ENCODE measurements at places on chromosomes 2 and 18.

DNA sequence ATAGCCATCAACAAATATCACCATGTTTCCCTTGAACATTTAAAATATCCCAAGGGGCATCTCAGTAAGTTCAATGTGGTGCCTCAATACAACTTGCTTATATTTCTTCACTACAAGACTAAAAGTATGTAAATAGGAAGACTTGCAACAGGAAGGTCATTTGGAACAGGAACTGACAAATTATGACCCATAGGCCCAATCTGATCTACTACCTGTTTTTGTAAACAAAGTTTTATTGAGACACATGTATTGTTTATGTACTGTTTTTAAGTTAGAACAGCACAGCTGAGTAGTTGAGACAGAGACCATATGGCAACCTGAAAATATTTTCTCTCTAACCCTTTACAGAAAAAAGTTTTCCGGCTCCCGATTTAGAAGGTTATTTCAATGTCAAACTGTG lies 154.8 kb upstream of the TFPI start:
- no peak for DNase-seq

- no peak for DNase-seq
Measured at GRCh38 chr2:17539611-17540092, 844 bp upstream of the VSNL1 start.

DNA sequence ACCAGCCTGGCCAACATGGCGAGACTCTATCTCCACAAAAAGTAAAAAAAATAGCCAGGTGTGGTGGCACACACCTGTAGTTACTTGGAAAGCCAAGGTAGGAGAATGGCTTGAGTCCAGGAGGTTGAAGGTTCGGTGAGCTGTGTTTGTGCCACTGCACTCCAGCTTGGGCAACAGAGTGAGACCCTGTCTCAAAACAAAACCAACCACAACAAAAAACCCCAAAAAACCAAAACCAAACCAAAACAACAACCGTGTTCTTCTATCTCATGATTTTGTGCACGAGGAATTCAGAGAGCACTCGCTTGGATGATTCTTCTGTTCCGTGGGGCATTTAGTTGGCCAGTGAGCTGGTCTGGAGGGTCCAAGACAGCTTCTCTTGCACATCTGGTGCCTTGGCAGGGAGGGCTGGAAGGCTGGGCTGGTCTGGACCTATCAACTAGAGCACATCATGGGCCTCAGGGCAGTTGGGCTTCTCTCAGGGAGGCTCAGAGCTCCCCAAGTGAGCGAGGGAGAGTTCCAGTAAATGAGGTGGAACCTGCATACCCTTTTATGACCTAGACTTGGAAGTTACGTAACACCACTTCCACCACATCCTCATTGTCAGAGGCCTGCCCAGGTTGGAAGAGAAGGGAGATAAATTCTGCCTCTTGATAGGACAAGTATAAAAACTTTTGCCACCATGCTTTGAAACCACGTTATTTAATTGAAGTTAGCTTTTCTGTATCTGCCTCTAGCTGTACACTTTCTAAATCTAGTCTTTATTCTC lies 25.2 kb downstream of the SIX2 start:
- no peak for DNase-seq

GRCh38 chr2:62578803-62579640 lies 73.0 kb upstream of the TMEM17 start:
- no peak for DNase-seq

DNA sequence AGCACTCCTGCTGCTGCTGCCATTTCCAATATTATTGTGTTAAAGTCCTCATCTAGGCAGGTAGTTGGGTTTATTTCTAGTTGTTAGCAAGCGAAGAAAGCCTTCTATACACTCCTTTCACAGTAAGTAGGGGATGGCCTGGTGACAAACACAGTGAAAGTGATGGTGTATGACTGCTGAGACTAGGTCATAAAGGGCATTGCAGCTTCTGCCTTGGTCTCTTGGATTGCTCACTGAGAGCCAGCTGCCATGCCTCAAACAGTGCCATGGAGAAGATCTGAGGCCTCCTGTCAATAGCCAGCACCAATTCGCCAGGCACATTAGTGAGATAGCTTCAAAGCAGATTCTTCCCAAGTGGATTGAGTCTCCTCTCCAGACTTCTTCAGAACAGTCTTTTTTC lies 27.6 kb upstream of the MSTN start:
- DNase-seq, result no peak

GRCh38 chr2:158890296-158890905 lies 78.0 kb upstream of the TANC1 start:
- no peak for DNase-seq

GRCh38 chr2:45729753-45730512 lies 78.5 kb downstream of the PRKCE start:
- no peak for DNase-seq

- no peak for DNase-seq
Measured at GRCh38 chr18:73785300-73785699, 362.3 kb downstream of the FBXO15 start.

DNA sequence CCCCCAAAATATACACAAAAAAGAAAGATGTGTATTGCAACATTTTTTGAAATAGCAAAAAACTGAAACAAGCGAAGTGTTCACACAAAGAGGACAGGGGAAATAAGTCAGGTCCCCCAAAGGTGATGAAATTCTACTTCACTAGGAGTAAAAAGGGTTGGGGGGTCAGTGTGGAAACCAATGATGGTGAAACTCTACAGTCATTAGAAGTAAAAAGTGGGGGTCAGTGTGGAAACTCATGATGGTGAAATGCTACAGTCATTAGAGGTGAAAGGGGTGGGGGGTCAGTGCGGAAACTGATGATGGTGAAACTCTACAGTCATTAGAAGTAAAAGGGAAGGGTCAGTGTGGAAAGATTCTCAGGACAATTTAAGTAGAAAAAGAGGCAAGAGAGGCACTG lies 298.2 kb downstream of the EIPR1 start:
- no peak for DNase-seq

GRCh38 chr2:205464681-205465080 lies 217.6 kb upstream of the NRP2 start:
- DNase-seq, result no peak

GRCh38 chr2:143371616-143372015 lies 242.4 kb downstream of the ARHGAP15 start:
- DNase-seq, result no peak

- DNase-seq, result no peak
Measured at GRCh38 chr2:32900246-32900973, 46.3 kb upstream of the LTBP1 start.

GRCh38 chr18:53771664-53772063 lies 452.8 kb downstream of the MBD2 start:
- no peak for DNase-seq

GRCh38 chr2:164706522-164706921 lies 85.2 kb upstream of the GRB14 start:
- no peak for DNase-seq

- no peak for DNase-seq
Measured at GRCh38 chr18:48839819-48840490, 110.8 kb downstream of the SMAD7 start.

- no peak for DNase-seq
Measured at GRCh38 chr2:183091954-183092345, 13.4 kb downstream of the DUSP19 start.

DNA sequence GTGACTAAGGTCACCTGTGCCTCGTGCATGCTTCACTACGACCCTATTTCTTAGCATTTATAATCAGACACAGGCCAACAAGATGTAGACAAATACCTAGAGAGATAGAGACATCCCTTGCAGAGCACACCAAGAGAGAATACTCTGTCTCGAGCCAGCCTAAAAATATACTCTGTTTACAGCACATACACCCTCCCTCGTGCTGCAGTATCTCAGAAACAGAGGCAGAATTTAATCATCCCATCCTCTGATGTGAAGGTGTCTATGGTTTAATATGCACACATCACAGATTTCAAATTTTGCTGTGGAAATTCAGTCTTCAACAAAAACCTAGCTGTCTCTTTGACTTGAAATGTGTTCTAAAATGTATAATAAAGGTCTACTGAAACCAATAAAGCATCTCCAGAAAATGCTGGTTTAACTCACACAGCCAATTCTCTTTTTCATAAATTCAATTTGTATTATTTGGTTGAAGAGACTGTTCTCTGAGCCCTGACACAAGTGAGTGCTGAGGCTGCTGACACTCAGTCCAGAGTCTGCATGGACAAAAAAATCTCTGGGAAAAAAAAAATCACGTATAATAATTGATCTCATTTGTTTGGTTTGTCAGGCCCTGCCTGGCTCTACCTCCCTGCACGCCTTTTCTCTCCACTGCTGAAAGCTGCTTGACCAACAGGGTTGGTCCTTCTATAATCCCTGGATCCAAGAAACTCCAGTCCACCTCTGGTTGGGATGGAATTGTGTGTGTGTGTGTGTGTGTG lies 142.0 kb upstream of the FSHR start:
- DNase-seq, result no peak

DNA sequence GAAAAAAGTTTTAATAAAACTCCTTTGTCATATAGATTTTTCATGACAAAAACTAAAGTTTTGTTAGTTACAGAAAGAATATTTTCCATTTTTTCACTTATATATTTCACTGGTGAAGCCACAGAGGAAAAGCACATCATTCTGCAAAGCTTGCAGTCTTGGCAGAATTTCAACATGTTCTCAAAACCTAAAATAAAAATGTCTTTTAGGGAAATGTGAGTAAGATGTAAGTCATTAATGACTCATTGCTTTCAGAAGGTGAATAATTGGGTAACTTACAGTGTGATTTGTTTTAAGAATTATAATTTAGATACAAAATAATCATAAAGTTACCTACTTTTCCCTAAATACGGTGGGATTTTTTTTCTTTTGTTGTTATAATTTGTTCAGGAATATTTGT lies 43.4 kb upstream of the TNFRSF11A start:
- DNase-seq, result no peak

GRCh38 chr18:44802508-44802907 lies 121.8 kb downstream of the SETBP1 start:
- no peak for DNase-seq

GRCh38 chr2:39735648-39736047 lies 43.4 kb downstream of the THUMPD2 start:
- no peak for DNase-seq

GRCh38 chr2:219183151-219183772 lies 5.2 kb downstream of the RETREG2 start:
- no peak for DNase-seq

All from activated T-cell treated with anti-CD3 and anti-CD28 coated beads for 1 hour (primary cell).